ENCODE measurements at places on chromosomes 2 and 18.

- no peak for DNase-seq
Observed at GRCh38 chr2:9844576-9844975, 1.3 kb downstream of the TAF1B start.

DNA sequence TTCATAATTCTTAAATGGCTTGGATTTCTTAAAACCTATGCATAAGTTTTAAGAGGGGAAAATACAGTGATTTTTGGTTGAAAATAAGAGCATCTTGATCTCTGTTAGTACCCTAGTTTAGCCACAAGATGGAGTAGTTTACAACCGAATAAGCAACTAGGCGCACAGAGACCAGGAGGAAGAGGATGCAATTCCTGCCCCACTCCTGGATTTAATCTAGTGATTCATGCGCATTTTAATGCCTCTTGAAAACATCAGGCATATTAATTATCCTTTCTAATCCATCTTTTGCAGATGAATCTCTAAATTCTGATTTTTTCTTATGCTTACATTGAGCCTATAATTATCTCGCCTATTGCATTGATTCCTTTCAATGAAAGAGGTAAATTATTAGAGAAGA lies 76.7 kb downstream of the MRPS9 start:
- peak; percentile 36 for DNase-seq

GRCh38 chr2:168602846-168603401 lies 146.9 kb downstream of the CERS6 start:
- no peak for DNase-seq

DNA sequence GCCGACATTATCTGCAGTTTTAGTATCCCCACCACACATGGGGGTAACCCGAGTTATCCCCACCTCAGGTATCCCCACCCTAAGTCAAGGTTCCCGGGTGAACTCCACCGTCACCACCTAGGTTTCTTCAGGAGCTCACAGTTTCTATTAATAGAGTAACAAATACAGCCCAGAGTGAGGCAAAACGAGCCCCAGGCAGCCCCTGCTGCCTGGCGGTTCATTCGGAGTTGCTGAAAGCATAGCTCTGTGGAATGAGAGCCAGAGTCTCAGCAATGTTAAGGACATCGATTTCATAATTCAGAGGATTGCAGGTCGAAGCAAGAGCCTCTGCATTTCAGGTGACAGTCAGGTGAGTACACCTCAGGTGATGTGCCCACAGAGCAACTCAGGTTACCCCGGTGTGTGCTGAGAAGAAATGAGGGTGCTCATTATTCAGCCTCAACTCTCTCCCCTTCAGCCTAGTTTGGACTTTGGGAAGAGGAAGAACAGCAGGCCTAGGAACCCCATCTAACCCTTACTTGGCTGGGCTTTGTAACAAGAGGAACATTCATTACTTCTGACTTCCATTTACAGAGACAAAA lies 10.7 kb downstream of the SATB2 start:
- no peak for DNase-seq

- DNase-seq, result peak; percentile 24
Observed at GRCh38 chr2:40093021-40093675, 314.1 kb upstream of the THUMPD2 start.

DNA sequence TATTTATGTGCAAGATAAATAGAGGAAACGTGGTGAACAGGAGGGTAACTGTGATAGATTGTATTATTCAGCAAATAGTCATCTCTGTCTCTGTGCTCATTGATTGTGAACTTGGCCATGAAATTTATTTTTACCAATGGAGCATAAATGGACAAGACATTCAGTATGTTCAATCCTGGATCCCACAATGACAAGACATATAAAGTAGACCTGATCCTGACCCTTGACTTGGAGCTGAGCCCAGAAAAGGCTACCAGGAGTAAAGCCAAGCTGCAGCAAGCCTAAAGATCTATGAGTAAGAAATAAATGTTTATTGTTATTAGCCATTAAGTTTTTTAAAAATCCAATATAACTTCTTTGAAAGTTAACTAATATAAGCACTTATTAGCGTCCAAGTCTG lies 531.2 kb downstream of the PIK3C3 start:
- DNase-seq, result no peak

DNA sequence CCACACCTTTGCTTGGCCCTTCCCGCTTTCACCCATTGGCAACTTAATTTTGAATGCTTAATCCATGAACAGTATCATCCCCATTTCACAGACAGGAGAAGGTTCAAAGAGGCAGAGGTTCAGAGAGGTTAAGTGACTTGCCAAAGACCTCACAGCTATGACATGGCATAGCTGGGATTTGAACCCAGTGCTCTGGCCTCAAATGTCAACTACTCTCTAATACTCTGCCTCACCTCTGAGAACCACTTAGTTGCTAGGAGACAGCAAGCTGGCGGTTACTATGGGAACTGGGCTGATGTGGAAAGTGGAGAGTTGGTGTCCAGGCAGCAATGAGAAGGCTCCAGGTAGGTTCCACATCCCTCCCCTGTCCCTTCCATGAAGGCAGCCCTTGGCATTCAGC lies 15.8 kb upstream of the PRSS56 start:
- DNase-seq, result no peak

Measured in right renal pelvis (tissue), 4 donors.